ENCODE measurements at places on chromosomes 7 and 10. TPM values are rescaled to one million over a fixed set of nuclear protein-coding genes. Genes with fewer than 3 reads are reported as not detected.

Gene PTPN12
- total RNA-seq: 86.5 TPM

Gene AS3MT
- 18.3 TPM for total RNA-seq

Gene ERVW-1
- total RNA-seq: 7.5 TPM

Gene TMEM196
- 0.12 TPM for total RNA-seq

Gene MUC3A
- total RNA-seq: 2.1 TPM

Gene NXPH1
- total RNA-seq: 0.24 TPM

Gene TUBB8
- 0.63 TPM for total RNA-seq

Gene AKR1D1
- total RNA-seq: 1.3 TPM

Gene CH25H
- 0.25 TPM for total RNA-seq

Gene AKR1C2
- 8.7 TPM for total RNA-seq

Gene PON2
- total RNA-seq: 108 TPM

Gene PTF1A
- total RNA-seq: 5.1 TPM

Gene DNAH11
- 14.2 TPM for total RNA-seq

Gene WEE2
- 1.4 TPM for total RNA-seq

Gene CPA2
- 2.4 TPM for total RNA-seq

Gene PIK3AP1
- total RNA-seq: 10.0 TPM

Gene SPDYE1
- 7.3 TPM for total RNA-seq

Gene VPS37D
- 24.8 TPM for total RNA-seq

Gene ADAM22
- 4.4 TPM for total RNA-seq

Gene GNAT3
- total RNA-seq: not detected

Gene SLC26A5
- 1.3 TPM for total RNA-seq

Gene SHOC2
- total RNA-seq: 91.1 TPM

Gene C10orf67
- total RNA-seq: 3.0 TPM

Gene OR2A12
- 0.06 TPM for total RNA-seq

Gene SCART1
- total RNA-seq: 11.6 TPM

Gene CRHR2
- total RNA-seq: 1.2 TPM
